Right ventricle myocardium inferior (tissue), 1 donor: ENCODE measurements at places on chromosomes 11 and 22. TPM values are rescaled to one million over a fixed set of nuclear protein-coding genes. Genes with fewer than 3 reads are reported as not detected.

- peak; percentile 60 for DNase-seq
Observed at GRCh38 chr11:119320240-119320775, 3.4 kb upstream of the MCAM start.

The LDHAL6A gene
- not detected for total RNA-seq

The CCDC81 gene
- 0.22 TPM for total RNA-seq

GRCh38 chr11:126115816-126116331 lies 53.2 kb upstream of the CDON start:
- DNase-seq: peak; percentile 81

- no peak for DNase-seq
Observed at GRCh38 chr11:129951201-129951865, 51.3 kb downstream of the PRDM10 start.

- no peak for DNase-seq
Observed at GRCh38 chr11:8095371-8095770, 14.4 kb downstream of the TUB start.

DNA sequence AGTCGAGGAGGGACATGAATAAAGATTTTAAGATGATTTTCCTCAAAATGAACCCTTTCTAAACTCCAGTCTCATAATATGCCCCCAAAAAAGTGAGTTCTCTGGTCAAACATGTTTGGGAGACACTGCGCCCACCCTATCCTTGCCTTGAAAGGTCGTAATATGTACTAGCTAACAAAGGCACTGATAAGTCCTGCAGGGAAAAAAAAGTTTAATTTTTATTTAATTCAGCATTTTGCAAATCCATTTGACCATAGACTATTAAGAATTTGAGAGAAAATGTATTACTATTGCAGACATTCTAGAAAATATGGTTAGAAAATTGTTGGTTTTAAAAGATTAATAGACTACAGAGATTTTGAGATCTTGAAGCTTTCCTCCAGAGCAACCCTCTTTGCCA lies 120.6 kb upstream of the ASPHD2 start:
- no peak for DNase-seq

GRCh38 chr22:21570398-21570797 lies 2.9 kb downstream of the UBE2L3 start:
- no peak for DNase-seq

The VPREB1 gene
- not detected for total RNA-seq

GRCh38 chr11:34323601-34324000 lies 34.2 kb downstream of the ABTB2 start:
- no peak for DNase-seq

GRCh38 chr11:72591785-72592502 lies 82.3 kb downstream of the PDE2A start:
- DNase-seq: peak; percentile 37

DNA sequence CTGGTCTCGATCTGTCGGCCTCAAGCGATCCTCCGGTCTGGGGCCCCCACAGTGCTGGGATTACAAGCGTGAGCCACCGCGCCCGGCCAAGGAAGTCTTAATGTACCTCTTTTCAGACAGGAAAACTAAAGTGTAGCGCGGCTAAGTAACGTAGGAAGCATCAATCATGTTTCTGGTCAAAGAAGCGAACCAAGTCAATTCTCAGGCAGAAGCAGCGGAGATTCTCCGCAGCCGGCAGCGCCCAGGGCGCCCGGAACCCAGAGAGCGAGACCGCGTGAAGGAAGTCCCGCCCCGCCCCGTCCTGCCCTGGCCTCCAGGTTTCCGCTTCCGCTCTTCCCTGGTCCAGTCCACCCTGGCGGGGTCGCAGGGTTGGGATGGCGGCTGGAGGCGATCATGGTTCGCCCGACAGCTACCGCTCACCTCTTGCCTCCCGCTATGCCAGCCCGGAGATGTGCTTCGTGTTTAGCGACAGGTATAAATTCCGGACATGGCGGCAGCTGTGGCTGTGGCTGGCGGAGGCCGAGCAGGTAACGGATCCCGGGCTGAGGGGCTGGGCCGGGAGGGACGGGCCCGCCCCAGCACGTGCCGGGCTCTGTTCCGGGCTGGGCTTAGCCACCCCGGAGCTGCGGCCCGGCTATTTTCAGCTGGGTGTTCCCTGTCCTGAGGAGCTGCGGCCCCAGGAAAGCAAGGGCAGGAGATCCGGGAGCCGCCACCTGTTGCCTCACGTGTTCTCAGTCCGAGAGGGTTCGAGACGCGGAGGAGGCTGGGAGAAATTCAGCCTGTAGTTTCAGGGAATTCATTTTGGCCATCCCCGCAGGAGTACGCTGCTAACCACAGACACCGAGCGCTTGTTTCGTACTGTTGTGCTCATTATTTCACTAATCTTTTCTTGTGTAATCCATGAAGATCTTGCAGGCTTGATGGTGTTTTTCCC lies at the start of gene ADSL:
Gene ADSL, plus strand, starts transcription at position 316 of the 934 bp plus-strand sequence. Its CDS starts 59 bp downstream, at position 375.
- peak; percentile 94 for DNase-seq

DNA sequence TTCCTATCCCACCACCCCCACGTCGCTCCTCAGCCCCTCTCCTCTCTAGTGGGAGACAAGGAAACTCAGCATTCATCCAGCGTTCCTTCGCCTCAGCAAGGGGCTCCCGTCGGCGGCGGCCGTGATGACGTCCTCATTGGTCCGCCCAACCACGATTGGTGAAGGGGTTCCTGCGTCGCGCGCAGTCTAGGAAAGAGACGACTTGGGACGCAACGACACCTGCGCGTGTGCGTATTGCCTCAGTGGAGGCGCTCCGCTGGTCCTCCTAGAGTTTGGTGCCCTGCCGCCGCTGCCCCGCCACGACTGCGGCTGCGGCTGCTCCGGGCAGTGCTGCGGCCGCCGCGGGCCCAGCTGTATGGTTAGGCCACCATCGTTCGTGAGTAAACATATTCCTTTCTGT lies 56.6 kb downstream of the CCDC81 start:
- DNase-seq: peak; percentile 75

- DNase-seq: no peak
Observed at GRCh38 chr11:9259981-9260837, 4.9 kb downstream of the DENND5A start.

The SLC25A18 gene
- total RNA-seq: 2.1 TPM

- DNase-seq: no peak
Observed at GRCh38 chr11:877565-877964, 33.0 kb downstream of the CHID1 start.

The FGF4 gene
- not detected for total RNA-seq

The SGSM1 gene
- total RNA-seq: 7.5 TPM

DNA sequence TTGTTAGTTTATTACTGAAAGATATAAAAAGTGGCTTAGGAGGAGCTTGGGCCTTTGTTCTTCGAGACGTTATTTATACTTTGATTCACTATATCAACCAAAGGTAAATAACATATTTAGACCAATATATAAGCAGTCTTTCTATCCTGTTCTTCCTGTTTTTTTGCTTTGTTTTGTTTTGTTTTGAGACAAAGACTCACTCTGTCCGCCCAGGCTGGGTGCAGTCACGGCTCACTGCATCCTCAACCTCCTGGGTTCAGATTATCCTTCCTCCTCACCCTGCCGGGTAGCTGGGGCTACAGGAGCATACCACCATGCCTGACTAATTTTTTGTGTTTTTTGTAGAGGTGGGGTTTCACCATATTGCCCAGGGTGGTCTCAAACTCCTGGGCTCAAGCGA lies 66.8 kb downstream of the ATM start:
- DNase-seq: no peak

The PPP1CA gene
- 112 TPM for total RNA-seq

The CECR2 gene
- 6.4 TPM for total RNA-seq

- DNase-seq: no peak
Observed at GRCh38 chr22:47091921-47092700, 329.7 kb downstream of the TBC1D22A start.

The SULT4A1 gene
- total RNA-seq: 0.14 TPM

The KRTAP5-2 gene
- total RNA-seq: not detected

- DNase-seq: no peak
Observed at GRCh38 chr11:26665946-26666345, 55.9 kb downstream of the SLC5A12 start.

The KLHL35 gene
- total RNA-seq: 0.68 TPM

The FXYD6 gene
- total RNA-seq: 41.2 TPM

The ROM1 gene
- total RNA-seq: 2.4 TPM

GRCh38 chr22:24063986-24064385 lies 52.9 kb downstream of the CABIN1 start:
- no peak for DNase-seq

DNA sequence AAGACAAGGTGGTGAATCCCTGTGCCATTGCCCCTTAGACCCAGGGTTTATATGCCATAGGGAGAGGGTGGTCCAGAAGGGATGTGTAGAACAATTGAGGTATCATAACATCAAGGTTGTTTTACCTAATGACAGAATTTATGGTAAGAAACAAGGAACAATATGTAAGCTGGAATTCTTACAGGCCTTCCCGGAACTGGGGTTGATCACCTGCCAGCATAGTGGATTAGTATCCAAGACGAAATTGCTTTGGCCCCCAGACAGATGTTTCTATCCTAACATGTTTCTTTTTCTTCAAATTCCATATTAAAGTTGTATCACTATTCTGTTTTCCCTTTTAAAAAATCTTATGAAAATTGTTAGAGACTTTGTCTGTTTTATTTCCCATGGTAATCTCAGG lies 343.8 kb upstream of the ANO3 start:
- no peak for DNase-seq

DNA sequence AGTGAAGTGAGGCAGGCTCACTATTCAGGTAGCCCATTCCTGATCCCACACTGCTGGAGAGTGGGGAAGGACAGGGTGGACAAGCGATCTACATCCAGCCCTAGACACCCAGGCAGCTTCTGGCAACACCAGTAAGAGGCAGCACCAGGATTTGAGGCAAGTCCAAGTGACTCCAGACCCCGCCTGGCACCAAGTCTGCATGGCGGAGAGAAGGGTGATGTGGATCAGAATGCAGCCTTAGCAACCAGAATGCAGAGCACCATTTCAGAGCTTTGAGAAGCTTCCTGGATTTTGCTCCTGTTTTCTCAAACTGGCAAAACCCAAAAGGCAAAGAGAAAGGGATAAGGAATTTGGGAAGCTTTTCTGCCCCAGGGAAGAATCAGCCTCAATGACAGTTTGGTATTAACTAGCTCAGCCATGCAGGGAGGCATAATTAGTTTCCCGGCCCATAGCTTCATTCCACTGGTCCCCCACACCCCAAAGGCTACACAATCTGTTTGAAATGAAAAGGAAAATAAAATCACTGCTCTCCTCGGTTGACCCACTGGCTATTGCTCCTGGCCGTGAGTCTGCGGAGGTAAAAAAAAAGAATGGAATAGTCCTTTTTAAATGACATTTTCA lies 17.3 kb downstream of the GALNT18 start:
- DNase-seq: no peak

DNA sequence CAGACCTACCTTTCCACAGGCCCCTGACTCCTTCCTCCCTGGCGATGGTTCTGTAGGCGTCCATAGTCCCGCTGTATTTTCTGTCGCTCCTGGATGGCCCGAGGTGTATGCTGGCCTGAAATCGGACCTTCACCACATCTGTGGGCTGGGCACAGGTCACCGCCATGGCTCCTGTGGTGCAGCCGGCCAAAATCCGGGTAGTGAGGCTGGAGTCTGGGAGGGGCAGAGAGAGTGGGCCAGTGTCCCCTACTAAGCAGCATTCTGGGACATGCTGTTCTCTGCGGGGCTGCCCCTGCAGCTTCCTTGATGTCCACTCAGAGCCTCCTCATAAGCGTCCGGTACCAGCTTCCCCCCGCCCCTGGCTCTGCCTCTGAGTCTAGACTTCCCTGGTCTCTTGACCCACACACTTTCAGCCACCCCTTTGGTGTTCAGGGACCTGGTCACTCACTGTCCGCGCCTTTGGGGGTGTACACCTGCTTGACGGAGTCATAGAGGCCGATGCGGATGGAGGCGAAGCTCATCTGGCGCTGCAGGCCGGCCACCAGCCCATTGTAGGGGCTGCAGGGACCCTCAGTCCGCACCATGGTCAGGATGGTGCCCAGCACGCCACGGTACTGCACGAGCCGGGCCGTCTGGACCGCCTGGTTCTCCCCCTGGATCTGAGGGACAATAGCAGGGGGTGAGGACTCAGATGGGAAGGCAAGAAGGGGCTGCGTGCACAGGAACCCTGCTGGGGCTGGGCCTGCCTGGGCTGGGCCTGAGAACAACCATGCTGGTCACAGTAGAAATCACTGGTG lies 3.0 kb downstream of the UCP3 start:
- no peak for DNase-seq

DNA sequence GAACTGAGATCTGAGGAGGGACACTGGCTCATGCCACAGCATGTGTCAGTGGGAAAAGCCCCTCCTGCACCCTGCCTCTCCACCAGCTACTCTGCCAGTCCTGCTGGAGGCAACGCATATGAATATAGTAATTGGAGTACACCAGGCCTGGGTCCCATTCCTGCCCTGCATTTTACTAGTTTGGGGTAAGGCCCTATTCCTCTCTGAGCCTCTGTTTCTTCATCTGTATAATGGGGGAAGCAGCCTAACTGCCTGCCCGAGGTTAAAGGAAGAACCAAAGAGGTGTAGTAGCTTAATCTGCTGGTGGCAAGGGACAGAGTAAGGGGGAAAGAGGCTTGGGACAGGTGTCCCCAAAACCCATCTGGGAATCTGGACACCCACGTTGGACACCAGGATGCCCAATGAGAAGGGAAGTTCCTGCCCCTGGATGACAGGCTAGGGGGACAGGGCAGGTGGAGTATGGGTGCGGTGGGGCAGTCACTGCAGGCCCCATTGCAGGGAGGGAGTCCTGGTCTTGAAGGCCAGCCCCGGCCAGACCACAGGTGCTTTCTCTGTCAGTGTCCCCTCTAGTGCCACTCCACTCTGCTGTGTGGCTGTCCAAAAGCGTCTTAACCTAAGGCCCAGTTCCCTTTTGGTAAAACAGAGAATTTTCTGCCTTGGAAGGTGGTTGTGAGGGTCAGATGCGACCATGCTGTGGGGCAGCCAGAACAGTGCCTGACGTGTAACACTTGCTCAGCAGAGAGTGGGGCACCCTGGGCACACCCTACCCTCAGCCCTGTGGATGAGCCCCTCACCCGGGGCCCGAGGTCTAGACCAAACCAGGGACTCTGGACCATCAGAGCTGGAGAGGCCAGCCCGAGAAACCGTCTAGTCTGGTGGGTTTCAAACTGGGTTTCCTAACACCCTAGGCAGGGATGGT lies 11.5 kb downstream of the TSKU start:
- DNase-seq: no peak

DNA sequence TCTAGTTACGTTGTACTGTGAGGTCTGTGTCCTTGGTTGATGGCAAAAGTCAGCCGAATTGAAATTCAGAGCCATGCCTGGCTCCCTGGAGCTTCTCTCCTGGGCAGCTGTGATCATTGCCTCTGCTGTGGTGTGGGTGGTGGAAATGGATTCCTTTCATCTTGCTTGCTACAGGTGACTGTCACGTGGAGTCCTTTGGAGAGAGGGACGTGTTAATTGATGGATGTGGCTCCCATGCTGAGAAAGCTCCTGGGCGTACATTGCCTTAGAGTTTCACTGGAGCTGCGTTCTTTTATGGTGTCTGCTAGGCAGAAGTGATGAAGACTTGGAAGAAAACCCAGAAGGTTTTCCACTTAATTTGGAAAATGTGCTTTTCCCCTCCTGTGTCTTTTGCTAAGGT lies 41.9 kb upstream of the PPP6R3 start:
- no peak for DNase-seq

GRCh38 chr11:63991558-63991957 lies 5.3 kb downstream of the OTUB1 start:
- DNase-seq: no peak
